SHP77 treated with DMSO at 0.1 percent for 48 hours (cell line): ENCODE measurements at places on chromosomes 16 and 17.
A peak's percentile ranks its signal among the peaks of the same experiment; 100 is the strongest.

DNA sequence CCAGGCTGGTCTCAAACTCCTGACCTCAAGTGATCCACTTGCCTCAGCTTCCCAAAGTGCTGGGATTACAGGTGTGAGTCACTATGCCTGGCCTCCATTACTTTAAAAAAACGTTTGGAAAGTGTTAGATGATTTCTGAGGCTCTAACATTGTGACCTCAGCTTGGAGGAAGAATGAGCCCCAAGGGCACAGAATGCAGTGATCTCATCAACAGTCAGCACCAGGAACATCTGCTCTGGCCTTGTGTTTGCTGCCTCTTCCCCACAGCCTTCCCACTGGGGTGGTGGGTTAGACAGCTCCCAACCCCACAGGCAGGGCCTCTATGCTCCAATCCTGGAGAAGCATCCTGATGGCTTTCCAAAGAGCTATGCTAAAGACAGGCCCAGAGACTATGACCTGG, 37.7 kb upstream of the SREBF1 start:
- DNase-seq, result no peak

- no peak for DNase-seq
Observed at GRCh38 chr16:25854141-25854540, 162.4 kb downstream of the HS3ST4 start.

- DNase-seq, result peak; percentile 79
Observed at GRCh38 chr16:85173981-85174751, 61.9 kb upstream of the CIBAR2 start.

GRCh38 chr16:54212893-54213292, 73.7 kb downstream of the IRX3 start:
- no peak for DNase-seq

GRCh38 chr16:80948886-80949493, 57.7 kb downstream of the CMC2 start:
- DNase-seq, result peak; percentile 1

DNA sequence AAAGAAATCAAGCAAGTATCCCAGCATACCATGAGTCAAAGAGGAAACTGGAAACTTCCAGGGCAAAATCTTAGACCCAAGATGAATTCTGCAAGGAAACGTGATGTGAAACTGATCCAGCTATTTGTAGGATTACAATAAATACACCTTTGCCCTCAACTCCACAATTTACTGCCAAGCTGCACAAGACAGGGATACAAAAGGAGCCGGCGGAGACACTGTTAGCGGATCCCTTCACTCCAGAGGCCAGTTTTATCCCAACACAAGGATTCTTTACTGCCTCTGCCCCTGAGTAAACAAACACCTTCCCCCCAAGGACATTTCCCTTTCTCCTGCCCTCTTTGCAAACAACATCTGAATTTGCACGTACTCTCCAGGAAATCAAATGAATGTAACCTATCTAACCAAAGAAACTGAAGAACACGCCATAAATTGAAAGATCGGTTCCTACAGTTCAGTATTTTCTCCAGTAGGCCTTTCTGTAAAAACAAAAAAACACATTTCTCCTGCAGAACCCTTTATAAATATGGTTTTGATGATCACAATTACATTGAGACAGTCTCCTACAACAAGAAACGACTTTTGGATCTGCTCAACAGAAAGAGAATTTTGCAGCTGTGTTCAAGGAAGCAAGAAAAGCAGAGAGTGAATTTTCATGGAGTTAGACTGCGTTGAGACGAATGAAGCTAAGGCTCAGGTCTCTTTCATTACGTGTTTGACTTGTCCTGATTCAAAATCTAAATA, 1.4 kb upstream of the CBX2 start:
- peak; percentile 25 for DNase-seq

DNA sequence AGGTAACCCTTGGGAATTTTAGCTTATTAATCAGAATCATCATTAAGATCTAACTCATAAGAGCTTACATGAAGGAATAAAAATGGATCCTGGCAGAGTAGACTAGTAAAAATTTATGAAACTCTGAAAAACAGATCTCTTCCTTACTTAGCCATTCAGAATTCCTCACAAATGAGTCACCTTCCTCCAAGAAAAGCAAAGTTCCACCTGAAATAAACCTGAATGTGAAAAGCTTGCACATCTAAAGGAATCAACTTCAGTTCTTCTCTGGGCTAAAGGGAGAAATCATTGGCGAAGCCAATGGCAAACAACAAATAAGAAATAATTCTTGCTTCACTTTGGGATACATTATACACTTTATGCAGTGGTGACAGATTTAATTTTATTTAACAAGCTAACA, 22.7 kb downstream of the MYO1D start:
- DNase-seq, result no peak
